Fibroblast of lung (primary cell): ENCODE measurements at places on chromosomes 7 and 10.

- peak; percentile 57 for DNase-seq
- no peaks in the 10 kb centered on the region for H3K36me3 ChIP-seq
- peak overlapping the region; percentile 49 for H3K4me3 ChIP-seq
- peaks cover 6% of the 10 kb centered on the region for H3K27me3 ChIP-seq
- H3K4me1 ChIP-seq = peaks cover 2% of the 10 kb centered on the region
Measured at GRCh38 chr10:43594944-43595589, 11.2 kb upstream of the ZNF485 start.

DNA sequence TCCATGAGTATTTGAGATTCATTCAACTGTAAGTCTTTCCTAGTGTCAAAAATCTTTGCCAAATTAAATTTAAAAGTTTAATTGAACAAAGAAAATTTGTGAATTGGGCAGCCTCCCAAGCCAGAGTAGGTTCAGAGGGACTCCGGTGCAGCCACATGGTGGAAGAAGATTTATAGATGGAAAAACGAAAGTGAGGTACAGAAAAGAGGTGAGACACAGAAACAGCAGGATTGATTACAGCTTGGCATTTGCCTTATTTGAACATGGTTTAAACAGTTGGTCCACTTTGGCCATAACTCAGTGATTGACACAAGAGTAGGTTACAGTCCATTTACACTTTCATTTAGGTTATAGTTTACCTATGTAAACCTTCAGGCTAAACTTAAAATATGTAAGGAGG, 465.8 kb downstream of the ARL4A start:
- DNase-seq = no peak
- no peak overlapping the region for H3K4me3 ChIP-seq
- H3K27me3 ChIP-seq = no peaks in the 10 kb centered on the region
- H3K36me3 ChIP-seq = no peaks in the 10 kb centered on the region

DNA sequence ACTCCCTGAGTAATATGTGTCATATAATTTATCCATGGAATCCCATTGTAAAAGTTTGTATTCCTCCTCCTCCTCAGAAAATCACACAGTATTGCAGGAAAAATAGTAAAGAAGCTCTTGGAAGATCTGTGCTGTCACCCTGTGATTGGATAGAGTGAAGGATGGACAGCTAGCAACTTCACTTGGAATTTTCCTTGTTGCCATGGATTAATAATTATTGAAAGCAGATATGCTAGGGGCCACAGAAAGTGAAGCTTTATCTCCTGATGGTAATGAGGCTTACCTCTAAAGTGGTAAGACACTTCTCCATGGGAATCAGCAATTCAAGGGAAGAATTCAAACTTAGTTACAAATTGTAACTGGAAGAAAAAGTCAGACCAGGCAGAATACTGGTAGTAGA, 48.8 kb downstream of the PHYHIPL start:
- H3K4me3 ChIP-seq = no peak overlapping the region
- H3K36me3 ChIP-seq = no peaks in the 10 kb centered on the region
- H3K4me1 ChIP-seq = no peaks in the 10 kb centered on the region
- DNase-seq = no peak
- no peak overlapping the region for H3K27ac ChIP-seq
- no peaks in the 10 kb centered on the region for H3K27me3 ChIP-seq

GRCh38 chr10:132869621-132870020, 72.7 kb downstream of the CFAP46 start:
- H3K4me1 ChIP-seq = no peaks in the 10 kb centered on the region
- H3K27me3 ChIP-seq = no peaks in the 10 kb centered on the region
- H3K4me3 ChIP-seq = no peak overlapping the region

GRCh38 chr7:5629941-5630340, 151.5 kb downstream of the RNF216 start:
- no peak overlapping the region for H3K4me3 ChIP-seq
- peak; percentile 68 for DNase-seq
- peak overlapping the region; percentile 41 for H3K27ac ChIP-seq
- H3K36me3 ChIP-seq = peaks cover 4% of the 10 kb centered on the region

- no peak overlapping the region for H3K27ac ChIP-seq
- no peaks in the 10 kb centered on the region for H3K36me3 ChIP-seq
- no peaks in the 10 kb centered on the region for H3K27me3 ChIP-seq
- no peak for DNase-seq
- H3K4me1 ChIP-seq = no peaks in the 10 kb centered on the region
Measured at GRCh38 chr10:102994531-102995295, 76.6 kb downstream of the CNNM2 start.

DNA sequence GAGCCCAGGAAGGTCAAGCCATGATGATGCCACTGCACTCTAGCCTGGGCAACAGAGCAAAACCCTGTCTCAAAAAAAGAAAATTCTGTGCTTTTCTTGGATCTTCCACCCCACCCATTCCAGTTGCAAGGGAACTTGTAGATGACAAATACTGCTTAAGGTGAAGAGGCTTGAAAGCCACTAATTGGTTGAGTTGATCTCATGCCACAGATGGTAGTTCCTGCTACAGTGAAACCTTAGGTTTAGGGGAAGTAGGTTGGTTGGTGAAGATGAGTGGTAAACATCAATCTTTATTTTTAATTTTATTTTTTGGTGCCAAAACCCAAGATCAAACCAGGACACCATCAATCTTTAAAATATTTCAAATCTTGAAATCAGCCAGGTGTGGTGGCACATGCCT, 2.9 kb upstream of the GDI2 start:
- no peaks in the 10 kb centered on the region for H3K27me3 ChIP-seq
- no peaks in the 10 kb centered on the region for H3K4me1 ChIP-seq
- no peaks in the 10 kb centered on the region for H3K36me3 ChIP-seq

DNA sequence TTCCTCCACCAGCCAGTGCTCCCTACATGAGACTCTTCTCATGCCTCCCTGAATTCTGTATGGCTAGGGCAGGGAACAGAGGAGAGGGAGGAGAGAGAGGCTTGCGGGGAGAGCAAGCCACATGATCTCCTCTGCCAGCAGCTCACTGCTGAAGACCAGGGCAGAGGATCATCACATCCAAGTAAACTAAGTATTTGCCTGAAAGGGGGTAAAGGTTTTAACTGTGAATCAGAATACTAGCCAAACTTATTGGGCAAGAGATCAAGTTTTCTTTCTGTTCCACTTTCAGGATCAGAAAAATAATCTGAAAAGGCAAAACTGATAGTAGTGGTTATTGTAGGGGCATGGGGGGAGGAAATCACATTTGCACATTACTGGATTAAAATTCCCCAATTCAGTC, 17.8 kb upstream of the ERCC6 start:
- H3K27ac ChIP-seq = no peak overlapping the region
- H3K4me3 ChIP-seq = no peak overlapping the region
- no peak for DNase-seq

DNA sequence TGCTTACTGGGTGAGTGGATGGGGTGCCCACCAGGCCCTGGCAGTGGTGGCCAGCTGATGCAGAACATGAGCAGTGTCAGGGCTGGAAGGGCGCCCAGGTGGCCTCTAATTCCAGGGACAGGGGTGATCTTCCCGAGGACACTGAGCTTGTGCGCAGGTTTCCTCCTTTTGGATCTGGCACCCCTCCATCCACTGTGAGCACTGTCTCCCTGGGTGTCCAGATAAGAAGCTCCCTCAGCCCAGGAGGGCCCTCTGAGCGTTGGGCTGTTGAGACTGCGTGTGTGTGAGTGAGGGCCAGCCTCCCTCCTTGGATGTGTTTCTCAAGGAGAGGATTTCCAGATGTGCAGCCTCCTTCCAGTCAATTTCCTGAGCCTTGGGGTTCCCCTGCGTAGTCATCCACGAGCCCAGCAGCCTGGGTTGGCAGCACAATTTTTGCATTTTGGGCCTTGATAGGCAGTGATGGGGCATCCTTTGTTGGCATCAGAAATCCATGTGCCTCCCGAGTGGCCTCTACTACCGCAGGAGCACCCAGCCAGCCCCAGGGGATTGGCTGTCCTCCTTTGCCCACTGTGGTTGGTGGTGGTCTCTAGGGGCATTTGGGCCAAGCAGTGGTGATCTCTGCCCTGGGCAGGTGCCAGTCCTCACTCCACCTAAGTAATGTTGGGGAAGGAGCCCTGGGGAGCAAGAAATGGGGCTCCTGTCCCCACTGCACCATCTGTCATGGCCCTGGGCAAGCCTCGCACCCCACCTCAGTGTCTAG, 20.9 kb upstream of the BTBD16 start:
- no peak overlapping the region for H3K4me3 ChIP-seq
- no peaks in the 10 kb centered on the region for H3K36me3 ChIP-seq
